Uterus (tissue), 4 donors: ENCODE measurements at places on chromosomes 5 and 9.

DNA sequence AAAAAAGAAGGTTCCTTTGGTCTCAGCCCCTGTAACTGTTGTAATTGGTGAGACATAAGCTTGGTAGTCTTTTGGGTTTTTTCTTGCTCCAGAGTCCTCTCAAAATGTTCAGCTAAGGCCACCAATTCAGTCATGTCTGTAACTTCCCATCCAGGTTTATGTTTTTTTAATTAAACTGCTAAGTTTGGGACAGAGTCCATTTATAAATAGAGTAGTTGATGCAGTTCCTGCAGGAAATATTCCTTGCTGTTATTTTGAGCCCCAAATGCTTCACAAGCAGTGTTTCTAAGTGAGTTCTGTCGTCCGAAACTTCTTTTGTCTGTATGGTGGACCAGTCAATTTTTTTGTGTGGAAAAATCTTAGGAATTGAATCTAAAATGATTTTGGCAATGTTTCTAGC is 155.0 kb downstream of the AOPEP start:
- DNase-seq, result no peak

GRCh38 chr5:106121972-106122605 is 1548.6 kb downstream of the EFNA5 start:
- no peak for DNase-seq

GRCh38 chr9:92444841-92445240 is 20.6 kb upstream of the OMD start:
- no peak for DNase-seq

GRCh38 chr9:132006677-132007370 is 72.8 kb downstream of the MED27 start:
- no peak for DNase-seq

DNA sequence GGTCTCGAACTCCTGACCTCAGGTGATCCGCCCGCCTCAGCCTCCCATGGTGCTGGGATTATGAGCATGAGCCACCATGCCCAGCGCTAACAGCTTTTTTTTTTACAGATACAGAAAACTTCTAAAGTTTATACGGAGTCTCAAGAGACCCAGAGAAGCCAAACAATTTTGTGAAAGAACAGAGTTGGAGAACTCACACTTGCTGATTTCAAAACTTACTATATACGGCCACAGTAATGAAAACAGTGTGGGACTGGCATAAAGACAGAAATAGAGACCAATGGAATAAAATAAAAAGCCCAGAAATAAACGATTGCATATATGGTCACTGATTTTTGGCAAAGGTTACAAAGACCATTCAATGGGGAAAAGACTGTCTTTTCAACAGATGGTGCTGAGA is 85.6 kb upstream of the CACNA1B start:
- DNase-seq, result no peak

DNA sequence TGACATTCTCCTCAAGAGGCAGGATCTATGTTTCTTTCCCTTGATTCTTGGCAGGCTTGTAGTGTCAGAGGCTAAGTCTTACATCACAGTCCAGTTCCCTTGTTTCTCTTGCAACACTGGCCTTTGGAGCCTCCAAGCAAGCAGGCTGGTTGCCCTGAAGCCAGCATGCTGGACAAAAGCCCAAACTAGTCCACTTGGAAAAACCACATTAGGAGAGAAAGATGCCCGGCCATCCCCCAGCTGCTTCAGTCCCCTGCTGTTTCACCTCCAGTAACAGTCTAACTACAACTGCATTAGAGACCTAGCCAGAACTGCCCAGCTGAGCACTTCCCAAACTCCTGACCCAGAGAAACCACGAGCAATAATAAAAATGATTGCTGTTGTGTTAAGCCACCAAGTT is 87.6 kb downstream of the ADAMTS6 start:
- DNase-seq, result peak; percentile 42

DNA sequence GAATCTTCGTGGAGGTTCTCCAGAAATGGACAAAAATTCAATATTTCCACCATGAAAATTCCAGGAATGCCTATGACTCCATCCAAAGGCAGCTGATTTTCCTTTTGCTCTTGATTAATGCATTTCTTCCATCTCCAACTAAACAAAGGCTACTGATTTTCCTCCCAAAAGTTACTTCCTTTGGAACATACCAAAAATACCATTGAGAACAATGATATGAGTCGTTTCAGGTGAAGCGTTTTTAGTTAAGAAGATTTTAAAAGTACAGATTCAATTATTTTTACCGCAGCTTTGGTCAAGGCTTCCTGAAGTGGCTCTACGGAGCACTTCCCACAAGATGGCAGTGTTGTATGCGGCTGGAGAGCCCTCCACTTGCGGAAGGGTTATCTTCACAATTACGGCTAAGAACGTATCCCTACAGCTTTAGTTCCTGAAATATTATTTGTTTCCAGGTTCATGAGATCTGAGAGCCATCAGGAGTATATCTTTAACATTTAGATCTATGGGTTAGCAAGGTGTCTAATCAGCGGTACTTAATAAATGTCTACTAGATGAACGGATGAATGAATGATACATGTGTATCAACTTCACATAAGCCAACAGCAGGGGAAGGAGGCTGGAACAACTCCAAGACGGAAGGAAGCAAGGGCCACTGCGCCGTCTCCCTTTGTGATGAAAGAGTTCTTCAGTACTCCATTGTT is 35.9 kb upstream of the ARSB start:
- DNase-seq, result peak; percentile 52

- DNase-seq, result no peak
Measured at GRCh38 chr5:38423276-38424147, 132.9 kb downstream of the LIFR start.

- DNase-seq, result no peak
Measured at GRCh38 chr9:6930827-6931226, 173.1 kb downstream of the KDM4C start.

- no peak for DNase-seq
Measured at GRCh38 chr9:94746541-94747370, 20.3 kb downstream of the AOPEP start.

DNA sequence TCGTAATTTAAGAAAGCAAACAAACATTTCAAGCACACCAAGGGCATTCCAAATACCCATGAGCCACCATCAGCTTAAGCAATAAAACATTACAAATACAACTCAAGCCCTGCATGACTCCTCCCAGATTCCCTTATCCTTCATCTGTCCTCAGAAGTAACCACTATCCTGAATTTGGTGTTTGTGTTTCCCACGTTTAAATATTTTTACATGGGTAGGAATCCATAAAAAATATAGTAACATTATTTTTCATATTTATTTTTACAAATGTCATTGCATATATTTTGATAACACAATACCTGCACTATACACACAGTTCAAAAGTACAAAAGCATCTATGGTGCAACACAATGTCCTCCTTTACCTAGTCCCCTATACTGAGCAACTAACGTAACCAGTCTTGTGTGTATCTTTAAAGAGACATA is 6.4 kb downstream of the PRKAA1 start:
- DNase-seq, result no peak

DNA sequence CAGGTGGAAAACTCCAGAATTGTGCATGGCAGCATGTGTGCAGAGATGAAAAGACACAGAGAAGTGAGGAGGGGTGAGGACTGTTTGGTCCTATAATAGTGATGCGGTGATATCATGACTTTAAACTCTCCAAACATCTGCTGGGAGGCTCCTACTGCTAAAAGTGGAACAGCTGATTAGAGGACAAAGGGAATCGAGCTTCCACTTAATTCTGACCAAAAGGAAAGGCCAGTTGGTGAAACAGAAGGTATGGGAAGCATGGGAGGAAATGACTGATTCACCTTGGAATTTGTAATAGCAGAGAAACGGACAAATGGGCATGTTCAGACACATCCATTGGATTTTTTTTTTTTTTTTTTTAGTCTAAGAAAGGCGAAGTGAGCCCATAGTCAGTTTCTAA is 67.5 kb upstream of the MAMDC2 start:
- DNase-seq, result no peak

- DNase-seq, result no peak
Measured at GRCh38 chr5:1122511-1123294, 10.8 kb upstream of the SLC12A7 start.

- DNase-seq, result no peak
Measured at GRCh38 chr5:147949711-147950573, 43.6 kb upstream of the C5orf46 start.

DNA sequence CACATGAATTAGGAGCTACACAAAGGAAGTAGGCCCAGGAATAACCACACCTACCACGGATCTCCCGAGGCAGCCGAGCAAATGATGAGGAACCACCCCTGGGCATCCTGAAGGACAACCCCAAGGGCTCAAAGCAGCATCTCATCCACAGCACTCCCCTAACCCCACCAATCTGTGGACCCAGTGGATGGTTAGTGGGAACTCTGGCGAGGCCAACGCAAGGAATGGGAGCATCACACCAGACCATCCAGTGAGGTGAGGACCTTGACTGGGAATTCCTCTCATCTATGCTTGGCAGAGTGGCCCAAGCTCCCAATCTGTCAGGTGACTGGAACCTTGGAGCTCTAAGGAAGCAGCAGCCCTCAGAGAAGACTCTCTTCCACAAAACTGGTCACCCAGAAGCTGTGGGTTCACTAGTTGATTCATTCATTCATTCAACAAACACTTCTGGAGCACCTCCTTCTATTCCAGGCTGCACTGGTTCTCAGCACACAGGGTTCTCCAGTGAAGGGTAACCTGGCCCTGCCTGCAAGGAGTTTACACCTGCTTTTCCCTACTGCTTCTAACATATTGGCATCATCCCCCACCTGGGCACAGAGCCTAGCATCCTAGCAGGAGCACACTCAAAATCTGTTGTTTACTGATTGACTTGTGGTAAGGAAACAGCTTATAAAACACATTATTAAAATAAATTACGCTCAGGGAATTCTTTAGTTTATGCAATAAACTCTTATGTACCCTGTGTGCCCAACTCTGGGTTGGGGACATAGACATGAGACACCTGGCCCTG is 4.9 kb downstream of the ACSL6 start:
- no peak for DNase-seq

- no peak for DNase-seq
Measured at GRCh38 chr5:113452941-113453340, 18.2 kb upstream of the TSSK1B start.

- no peak for DNase-seq
Measured at GRCh38 chr5:113203916-113204315, 227.3 kb downstream of the DCP2 start.

- no peak for DNase-seq
Measured at GRCh38 chr5:142368529-142368928, 43.7 kb upstream of the SPRY4 start.

- DNase-seq, result no peak
Measured at GRCh38 chr5:160152901-160153300, 33.7 kb upstream of the PWWP2A start.

- DNase-seq, result no peak
Measured at GRCh38 chr5:124795829-124796228, 49.4 kb upstream of the ZNF608 start.

DNA sequence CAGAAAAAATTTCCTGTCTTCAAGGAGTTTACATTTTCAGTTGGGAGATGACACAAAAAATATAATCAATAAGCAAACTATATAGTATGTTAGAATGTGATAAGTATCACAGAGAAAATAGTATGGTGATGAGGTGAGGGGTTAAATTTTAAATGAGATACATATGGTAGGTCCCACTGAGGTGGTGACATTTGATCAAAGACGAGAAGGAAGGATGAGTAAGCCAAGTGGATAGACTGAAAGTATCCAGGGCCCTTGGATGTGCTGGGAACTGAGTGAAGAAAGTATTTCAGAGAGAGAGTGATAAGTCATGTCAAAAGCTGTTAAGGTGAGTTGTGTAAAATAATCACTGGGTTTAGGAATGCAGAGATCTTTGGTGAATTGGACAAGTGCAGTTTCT is 3.5 kb downstream of the CCDC192 start:
- DNase-seq, result no peak

DNA sequence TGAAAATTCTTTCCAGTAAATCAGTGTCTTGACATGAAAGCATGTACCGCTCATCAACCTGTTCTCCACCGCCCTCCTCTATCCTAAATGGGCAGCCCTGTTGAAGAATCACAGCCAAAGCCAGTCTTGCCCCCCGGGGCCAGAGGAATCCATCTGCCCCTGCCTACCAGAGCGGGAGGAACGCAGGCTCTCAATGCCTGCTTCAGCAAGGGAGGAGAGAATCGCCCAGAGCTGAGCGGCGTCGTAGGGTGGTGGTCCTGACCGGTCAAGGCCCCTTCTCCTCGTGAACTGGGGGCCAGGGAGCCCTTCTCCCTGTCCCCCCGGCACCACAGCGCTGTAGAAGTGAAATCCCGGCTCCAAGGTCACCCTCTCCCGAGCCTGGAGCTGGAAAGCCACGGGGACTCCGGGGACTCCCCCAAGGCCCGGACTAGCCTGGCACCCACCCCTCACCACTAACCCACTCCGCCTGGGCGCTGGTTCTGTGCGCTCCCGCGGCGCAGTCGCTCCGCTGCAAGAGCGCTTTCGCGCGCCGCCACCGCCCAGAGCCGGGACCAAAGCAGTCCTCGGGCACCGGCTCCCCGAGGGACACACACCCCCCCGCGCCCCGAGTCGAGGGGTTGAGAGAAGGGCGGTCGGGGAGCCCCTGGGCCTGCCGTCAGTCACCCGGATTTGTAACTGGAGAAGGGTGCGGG is 718 bp upstream of the TMEM215 start:
- no peak for DNase-seq

GRCh38 chr9:14064940-14065339 is 249.0 kb downstream of the NFIB start:
- no peak for DNase-seq

GRCh38 chr5:131272307-131272706 is 8.5 kb downstream of the CDC42SE2 start:
- DNase-seq, result no peak

DNA sequence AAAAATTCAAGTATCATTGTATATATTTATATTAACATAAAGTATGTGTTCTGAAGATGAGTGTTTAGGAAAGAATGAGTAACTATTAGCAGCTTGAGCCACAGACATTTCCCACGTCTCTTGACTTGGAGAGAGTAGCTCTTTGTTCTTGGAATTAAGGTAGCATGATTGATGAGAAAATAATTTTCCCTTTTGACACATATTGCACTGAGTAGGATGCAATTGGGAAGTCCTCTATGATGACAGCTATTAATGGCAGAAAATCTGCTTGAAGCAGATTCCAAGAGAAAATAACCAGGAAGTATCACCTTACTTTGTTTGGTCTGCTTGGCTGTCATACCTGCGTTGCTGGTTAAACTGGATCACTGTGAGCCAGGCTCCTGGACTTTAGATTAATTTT is 204.8 kb downstream of the TLE4 start:
- DNase-seq, result no peak

DNA sequence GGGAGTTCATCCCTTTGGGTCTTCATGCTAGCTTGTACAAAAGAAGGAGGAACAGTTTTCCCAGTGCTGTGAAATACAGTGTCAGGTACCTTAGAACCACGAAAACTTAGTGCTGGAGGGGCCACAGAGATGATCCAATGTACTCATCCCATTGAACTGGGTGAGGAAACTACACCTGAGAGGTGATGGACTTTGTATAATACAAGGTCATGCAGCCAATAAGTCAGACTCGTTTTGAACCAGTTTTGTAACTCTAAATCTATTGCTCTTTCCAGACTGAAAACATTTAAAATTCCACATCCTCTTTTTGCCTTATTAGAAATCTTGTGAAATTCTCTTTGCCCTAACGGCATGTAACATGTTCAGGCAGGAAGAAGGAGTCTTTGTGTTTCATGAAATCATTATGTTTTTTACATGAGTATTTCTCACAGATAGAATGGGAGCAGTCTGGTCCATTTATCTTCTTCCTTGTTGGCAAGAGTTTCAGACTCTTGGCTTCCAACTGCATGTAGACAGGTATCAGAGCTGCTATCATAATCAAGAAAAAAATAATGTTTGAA is 146.8 kb upstream of the FBXL7 start:
- no peak for DNase-seq
